ENCODE measurements at places on chromosomes 11 and 22.

- DNase-seq, result no peak
Measured at GRCh38 chr22:46047226-46047625, 70.3 kb upstream of the WNT7B start.

- DNase-seq, result no peak
Measured at GRCh38 chr11:35588627-35589026, 29.6 kb upstream of the FJX1 start.

DNA sequence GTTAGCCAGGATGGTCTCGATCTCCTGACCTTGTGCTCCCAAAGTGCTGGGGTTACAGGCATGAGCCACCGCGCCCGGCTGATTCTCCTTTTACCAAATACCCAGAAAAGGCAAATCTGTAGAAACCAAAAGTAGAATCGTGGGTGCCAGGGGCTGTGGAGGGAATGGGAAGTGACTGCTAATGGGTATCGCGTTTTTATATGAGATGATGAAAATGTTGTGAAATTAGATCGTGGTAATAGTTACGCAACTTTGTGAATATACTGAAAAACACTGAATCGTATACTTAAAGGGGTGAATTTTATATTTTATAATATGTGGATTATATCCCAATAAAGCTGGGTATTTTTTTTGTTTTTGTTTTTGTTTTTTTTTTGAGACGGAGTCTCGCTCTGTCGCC lies 48.2 kb upstream of the CREB3L1 start:
- DNase-seq, result no peak

GRCh38 chr22:39434721-39435120 lies 22.1 kb upstream of the MGAT3 start:
- no peak for DNase-seq
